ENCODE measurements at places on chromosomes 1 and 21. TPM values are rescaled to one million over a fixed set of nuclear protein-coding genes. Genes with fewer than 3 reads are reported as not detected.

DNA sequence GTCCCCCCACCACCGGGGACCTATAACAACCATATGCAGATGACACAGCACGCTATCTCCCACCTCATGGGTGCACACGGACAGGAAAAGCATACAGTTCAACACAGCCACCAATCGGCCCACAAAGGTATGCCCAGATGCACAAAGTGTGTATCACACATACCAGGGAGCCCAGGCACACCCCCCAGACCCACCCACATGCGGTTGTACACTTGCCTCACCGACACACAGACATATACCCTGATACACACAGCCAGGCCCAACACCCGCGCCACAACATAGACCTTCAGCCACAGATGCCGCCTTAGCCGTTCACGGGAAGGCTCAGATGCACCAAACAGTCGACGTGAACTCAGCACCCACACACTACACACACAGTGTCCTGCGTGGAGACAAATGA lies 5.5 kb downstream of the CROCC start:
- DNase-seq, result peak; percentile 47
- peaks cover 62% of the 10 kb centered on the region for H3K4me1 ChIP-seq
- H3K36me3 ChIP-seq, result no peaks in the 10 kb centered on the region
- H3K27ac ChIP-seq, result no peak overlapping the region
- no peaks in the 10 kb centered on the region for H3K27me3 ChIP-seq
- H3K4me3 ChIP-seq, result peak overlapping the region; percentile 46

SCYL3 gene
- polyA plus RNA-seq, result 10.0 TPM

- no peak overlapping the region for H3K27ac ChIP-seq
- H3K4me1 ChIP-seq, result no peaks in the 10 kb centered on the region
- H3K36me3 ChIP-seq, result no peaks in the 10 kb centered on the region
- DNase-seq, result no peak
Observed at GRCh38 chr1:212967801-212968200, 17.5 kb downstream of the VASH2 start.

DNA sequence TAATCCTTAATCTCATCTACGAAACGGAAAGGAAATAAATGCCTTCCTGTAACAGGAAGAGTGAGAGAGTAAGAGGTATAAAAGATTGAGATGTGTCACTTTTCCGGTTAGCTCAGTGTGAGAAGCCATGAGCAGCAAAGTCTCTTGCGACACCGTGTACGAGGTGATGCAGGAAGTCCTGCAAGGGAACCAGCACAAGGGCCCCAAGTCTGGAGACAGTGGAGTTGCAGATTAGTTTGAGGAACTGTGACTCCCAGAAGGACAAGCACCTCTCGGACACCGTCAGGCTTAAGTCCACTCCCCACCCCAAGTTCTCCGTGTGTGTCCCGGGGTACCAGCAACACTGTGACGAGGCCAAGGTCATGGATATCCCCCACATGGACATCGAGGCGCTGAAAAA lies 592.3 kb upstream of the ADGRL2 start:
- no peak overlapping the region for H3K27ac ChIP-seq
- no peaks in the 10 kb centered on the region for H3K36me3 ChIP-seq
- no peaks in the 10 kb centered on the region for H3K4me1 ChIP-seq
- no peaks in the 10 kb centered on the region for H3K27me3 ChIP-seq
- DNase-seq, result no peak

SNRPE gene
- polyA plus RNA-seq, result 147 TPM

DNA sequence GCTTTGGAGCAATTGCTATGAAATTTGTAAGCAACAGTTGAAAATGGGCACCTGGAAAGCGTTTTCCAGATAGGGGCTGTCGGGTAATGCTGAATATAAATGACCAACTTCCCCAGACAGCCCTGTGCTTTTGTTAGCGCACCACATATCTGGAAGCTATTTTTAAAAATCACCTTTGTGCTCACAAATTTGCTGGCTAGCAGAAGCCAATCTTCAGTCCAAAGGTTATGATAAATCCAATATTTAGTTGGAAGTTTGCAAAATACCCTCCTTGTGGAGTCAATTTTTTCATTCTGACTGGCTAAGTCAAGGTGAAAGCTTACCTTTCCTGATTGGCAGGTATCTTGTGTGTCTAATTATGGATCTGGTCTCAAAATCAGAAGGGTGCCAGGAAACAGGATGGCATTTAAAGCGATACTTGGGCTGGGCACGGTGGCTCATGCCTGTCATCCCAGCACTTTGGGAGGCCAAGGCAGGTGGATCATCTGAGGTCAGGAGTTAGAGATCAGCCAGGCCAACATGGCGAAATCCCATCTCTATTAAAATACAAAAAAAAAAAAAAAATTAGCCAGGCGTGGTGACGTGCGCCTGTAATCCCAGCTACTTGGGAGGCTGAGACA lies 124.1 kb upstream of the AJAP1 start:
- no peaks in the 10 kb centered on the region for H3K4me1 ChIP-seq
- no peak overlapping the region for H3K27ac ChIP-seq
- no peaks in the 10 kb centered on the region for H3K36me3 ChIP-seq

GOLT1A gene
- polyA plus RNA-seq, result 1.4 TPM

DNA sequence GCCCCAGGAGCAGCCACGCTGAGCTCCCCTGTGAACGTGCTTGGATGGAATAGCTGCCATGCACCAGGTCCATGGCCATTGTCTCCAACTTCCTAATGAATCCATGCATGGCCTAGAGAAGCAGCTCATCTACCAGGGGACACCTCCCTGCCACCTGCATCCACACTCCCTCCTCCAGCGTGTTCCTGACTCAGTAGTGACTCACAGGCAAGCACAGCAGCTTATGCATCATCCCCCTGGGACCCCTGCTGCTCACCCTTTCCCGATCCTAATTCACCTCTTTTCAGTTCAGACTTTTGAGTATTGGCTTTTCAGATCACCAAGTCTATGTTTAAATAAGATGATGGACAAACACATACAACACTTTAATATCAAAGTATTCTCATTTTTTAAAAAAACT lies 39.9 kb upstream of the TADA1 start:
- H3K27ac ChIP-seq, result no peak overlapping the region
- DNase-seq, result no peak
- no peak overlapping the region for H3K4me3 ChIP-seq
- peaks cover 11% of the 10 kb centered on the region for H3K27me3 ChIP-seq
- H3K4me1 ChIP-seq, result no peaks in the 10 kb centered on the region

DNA sequence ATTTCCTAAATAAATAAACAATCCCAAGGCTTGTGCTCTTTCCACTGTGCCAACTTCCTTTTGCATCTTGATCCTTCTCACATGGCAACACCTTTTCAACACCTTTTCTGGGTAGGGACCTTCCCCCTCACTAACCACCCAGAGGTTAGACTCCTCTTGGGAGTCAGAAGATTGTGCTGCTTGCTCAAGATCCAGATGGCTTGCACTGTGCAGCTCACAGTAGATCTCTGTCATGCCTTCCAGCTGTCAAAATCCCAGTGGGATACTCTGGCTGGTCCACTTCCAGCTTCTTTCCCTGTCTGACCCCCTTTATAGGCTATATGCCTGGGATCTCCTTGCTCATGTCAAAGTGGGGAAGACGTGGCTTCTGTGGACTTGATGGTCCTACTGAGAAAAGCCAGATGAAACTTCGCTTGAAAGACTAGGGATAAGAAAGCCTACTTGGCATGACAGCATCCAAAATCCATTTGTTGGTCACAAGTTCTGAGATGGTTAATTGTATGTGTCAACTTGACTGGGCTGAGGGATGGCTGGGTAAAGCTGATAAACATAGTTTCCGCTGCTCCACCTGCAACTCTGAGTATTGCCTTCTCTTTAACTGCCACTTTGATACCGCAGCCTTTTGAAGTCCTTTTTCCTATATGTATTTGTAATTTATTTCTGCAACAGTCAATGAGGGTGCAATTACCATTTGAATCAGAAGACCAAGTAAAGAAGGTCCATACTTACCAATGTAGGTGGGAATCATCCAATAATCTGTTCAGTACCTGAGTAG lies 74.5 kb downstream of the S1PR1 start:
- peaks cover 61% of the 10 kb centered on the region for H3K4me1 ChIP-seq
- peak overlapping the region; percentile 98 for H3K27ac ChIP-seq
- H3K4me3 ChIP-seq, result peak overlapping the region; percentile 0
- DNase-seq, result no peak

DNA sequence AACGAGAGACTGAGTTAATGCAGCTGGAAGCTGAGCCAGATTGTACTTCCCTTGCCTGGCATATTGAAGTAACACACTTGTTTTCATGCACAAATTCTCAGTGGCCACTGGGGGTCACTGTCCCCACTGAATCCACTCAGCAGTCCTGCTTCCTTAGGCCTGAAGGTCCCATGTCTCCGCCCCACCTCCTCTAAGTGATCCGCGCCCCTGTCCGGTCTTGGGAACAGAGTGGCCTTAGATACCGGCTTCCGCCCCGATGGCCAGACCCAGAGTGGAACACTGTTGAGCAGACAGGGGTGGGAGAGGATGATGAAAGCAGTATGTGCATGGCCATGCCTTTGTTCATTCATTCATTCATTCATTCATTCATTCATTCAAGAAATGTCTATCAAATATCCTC lies 34.8 kb downstream of the CHAF1B start:
- H3K27me3 ChIP-seq, result no peaks in the 10 kb centered on the region
- no peak overlapping the region for H3K4me3 ChIP-seq
- H3K36me3 ChIP-seq, result peaks cover 12% of the 10 kb centered on the region
- no peak overlapping the region for H3K27ac ChIP-seq
- peak; percentile 21 for DNase-seq

DNA sequence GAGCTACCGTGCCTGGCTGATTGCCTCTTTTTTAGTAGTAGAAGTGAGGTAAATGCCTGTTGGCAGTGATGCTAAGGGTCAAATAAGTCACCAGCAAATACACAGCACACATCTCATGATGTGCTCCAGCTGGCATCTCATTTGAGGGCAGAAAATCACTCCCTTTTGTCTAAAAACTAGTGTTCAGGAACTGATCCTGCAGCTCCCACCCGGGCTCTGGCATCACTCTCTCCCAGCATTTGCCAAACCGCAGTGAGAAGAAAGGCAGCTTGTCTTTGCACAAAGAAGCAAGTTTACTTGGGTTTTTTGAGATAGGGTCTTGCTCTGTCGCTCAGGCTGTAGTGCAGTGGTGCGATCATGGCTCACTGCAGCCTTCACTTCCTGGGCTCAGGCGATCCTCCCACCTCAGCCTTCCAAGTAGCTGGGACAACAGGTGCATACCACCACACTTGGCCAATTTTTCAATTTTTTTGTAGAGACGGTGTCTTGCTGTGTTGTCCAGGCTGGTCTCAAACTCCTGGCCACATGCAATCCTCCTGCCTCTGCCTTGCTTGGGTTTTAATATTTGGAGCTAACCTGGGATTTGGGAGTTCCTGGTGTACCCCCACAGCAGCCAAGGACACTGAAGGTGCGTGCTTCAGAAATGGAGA lies 4.1 kb downstream of the RBP7 start:
- DNase-seq, result no peak
- H3K27ac ChIP-seq, result no peak overlapping the region
- H3K36me3 ChIP-seq, result no peaks in the 10 kb centered on the region
- no peak overlapping the region for H3K4me3 ChIP-seq
- H3K4me1 ChIP-seq, result no peaks in the 10 kb centered on the region
- peaks cover 12% of the 10 kb centered on the region for H3K27me3 ChIP-seq

All from thymus (tissue), 14 donors.